ENCODE measurements at places on chromosomes 1 and 21.

DNA sequence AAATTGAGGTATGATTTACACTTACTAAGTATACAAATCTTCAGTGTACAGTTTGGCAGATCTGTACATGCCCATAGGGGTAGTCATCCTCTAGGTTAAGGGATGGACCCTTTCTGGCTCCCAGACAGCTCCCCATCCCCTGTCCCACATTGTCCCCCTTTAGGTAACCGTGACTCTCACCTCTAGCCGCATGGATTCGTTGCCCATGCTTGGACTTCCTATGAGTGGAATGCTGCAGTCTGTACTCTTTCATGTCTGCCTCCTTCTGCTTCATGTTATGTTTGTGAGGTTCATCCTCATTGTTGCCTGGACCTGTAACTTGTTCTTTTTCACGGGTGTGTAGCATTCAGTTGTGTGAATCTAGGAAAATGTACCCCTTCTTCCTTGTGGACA lies 20.3 kb downstream of the SLC37A1 start:
- DNase-seq = no peak

DNA sequence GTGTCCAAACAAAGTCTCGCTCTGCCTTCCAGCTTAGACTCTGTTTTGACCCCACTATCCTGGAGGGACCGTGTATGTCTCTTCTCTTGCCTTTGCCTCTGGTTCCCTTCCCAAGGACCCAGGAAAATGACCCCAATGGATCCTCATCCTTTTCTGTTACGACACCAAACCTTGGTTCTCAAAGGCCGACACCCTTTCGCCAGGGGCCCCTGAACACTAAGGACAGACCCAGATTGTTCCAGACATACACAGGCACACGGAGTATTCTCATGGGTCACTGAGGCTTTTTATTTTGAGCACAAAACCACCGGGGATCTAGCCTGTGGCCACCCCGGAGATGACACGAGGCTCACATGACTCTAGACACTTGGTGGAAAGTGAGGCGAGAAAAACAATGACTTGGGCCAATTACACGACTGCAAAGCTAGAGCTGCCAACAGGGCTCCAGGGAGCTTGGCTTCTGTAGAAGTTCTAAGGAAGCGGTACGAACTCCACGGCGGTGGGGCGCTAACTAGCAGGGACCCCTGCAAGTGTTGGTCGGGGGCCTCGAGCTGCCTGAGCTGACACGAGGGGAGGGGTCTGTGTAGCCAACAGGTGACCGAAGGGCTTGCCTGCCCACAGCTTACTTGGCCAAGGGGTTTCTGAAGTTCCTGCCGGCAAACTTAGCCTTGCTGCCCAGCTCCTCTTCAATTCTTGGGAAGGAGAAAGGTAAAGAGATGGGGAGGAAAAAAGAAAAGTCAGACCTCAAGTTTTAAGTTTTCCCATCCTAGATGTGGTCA lies 17.6 kb downstream of the ENO1 start:
- DNase-seq = no peak

DNA sequence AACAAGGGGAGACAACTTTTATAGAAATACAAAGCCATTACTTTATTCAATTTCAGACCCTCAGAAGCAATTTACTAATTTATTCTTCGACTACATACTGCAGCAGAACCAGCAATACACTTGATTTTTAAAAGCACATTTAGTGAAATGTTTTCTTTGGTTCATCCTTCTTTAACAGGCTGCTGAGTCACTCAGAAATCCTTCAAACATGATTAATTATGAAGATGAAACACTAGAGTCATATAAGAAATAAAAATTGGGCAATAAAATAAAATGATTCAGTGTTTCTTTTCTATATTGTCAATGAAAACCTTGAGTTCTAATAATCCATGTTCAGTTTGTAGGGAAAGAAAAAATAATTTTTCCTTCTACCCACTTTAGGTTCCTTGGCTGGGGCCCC lies 47.0 kb downstream of the CHML start:
- no peak for DNase-seq

DNA sequence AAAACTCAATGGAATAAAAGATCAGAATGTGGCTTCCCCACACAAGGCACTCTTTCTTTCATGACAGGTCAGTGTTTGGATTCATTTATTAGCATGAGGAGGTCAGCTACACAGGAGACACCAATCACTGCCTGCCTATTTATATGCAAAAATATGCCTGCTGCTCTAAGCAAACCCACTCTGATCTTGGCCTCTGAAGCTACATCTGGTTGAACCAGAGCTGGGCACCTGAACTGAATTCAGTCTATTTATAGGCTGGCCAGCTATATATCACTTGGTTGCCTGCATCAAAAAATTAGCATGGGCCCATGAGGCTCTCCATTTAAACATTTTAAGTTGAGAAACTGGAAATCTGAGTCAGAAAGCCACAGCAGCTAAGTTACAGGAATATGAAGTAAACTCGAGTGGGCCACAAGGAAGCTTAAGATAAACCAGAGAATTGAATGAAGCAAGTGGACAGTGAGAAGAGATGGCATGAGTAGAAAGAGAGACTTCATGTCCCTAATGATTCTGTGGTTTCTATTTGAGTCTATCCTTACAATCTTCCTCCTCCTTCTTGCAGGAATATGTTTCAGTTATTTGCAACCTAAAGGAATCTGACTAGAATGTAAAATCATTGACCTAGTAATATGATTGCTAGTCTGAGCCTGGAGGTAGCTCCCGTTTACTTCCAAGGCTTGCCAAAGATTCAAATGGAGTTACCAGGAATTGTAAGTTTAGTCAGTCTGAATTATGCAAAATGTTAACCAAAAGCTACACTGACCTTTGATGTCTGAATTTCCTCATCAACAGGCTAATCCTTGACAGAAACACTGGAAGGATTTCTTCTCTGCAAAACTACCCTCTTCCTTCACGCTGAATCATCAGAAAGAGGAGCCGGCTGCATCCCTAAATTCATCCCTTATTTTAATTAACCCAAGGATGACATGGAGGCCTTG lies 17.7 kb downstream of the DDAH1 start:
- DNase-seq = no peak

- DNase-seq = no peak
These were observed 8.6 kb downstream of the YBEY start for GRCh38 chr21:46294647-46295176.

GRCh38 chr21:37828556-37828955 lies 87.7 kb downstream of the KCNJ6 start:
- no peak for DNase-seq

GRCh38 chr1:101992821-101993575 lies 3.7 kb downstream of the OLFM3 start:
- DNase-seq = no peak

- no peak for DNase-seq
These were observed 21.6 kb upstream of the STUM start for GRCh38 chr1:226526801-226527595.

DNA sequence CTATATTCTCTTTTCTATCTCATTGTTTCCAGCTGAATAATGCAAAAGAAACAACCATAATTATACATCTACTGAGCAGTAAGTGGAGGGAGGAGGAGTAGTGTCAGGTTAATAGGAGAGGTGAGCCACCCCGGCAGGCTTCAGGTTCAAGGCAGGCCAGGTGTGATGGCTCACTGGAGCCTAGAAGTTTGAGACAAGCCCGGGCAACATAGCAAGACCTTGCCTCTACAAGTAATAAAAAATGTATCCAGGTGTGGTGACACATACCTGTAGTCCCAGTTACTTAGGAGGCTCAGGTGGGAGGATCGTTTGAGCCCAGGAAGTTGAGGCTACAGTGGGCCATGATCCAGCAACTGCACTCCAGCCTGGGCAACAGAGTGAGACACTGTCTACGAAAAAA lies 1.9 kb upstream of the DIP2A start:
- no peak for DNase-seq

GRCh38 chr1:208724079-208724478 lies 479.9 kb upstream of the PLXNA2 start:
- no peak for DNase-seq

GRCh38 chr1:20463502-20463901 lies 22.5 kb downstream of the CAMK2N1 start:
- no peak for DNase-seq

DNA sequence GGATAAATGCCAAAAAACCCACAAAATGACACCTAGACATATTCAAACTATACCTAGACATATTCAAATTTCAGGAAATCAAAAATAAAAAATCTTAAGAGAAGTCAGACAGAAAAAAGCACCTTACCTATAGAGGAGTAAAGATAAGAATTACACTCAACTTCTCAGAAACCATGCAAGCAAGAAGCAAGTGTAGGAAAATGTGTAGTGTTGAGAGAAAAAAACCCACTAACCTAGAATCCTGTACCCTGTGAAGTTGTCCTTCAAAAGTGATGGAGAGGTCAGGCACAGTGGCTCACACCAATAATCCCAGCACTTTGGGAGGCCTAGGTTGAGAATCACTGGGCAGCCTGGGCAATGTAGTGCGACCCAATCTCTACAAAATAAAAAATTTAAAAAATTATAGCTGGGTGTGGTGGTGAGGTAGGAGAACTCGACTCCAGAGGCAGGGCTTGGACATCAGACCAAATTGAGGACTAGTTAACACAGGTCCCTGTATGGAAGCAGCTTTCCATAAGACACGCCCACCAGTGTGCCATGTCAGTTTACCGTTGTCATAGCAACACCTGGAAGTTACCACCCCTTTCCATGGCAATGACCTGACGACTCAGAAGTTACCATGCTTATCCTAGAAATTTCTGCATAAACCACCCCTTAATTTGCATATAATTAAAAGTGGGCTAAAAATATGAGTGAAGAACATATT lies 20.7 kb downstream of the PDIK1L start:
- no peak for DNase-seq

GRCh38 chr1:4771721-4772120 lies 117.3 kb downstream of the AJAP1 start:
- DNase-seq = no peak

- no peak for DNase-seq
These were observed 32.2 kb downstream of the TFAP2E start for GRCh38 chr1:35605071-35605866.

- DNase-seq = no peak
These were observed 4.5 kb upstream of the IL10RB start for GRCh38 chr21:33261635-33262034.

GRCh38 chr1:166040202-166040997 lies 126.4 kb downstream of the FAM78B start:
- no peak for DNase-seq

DNA sequence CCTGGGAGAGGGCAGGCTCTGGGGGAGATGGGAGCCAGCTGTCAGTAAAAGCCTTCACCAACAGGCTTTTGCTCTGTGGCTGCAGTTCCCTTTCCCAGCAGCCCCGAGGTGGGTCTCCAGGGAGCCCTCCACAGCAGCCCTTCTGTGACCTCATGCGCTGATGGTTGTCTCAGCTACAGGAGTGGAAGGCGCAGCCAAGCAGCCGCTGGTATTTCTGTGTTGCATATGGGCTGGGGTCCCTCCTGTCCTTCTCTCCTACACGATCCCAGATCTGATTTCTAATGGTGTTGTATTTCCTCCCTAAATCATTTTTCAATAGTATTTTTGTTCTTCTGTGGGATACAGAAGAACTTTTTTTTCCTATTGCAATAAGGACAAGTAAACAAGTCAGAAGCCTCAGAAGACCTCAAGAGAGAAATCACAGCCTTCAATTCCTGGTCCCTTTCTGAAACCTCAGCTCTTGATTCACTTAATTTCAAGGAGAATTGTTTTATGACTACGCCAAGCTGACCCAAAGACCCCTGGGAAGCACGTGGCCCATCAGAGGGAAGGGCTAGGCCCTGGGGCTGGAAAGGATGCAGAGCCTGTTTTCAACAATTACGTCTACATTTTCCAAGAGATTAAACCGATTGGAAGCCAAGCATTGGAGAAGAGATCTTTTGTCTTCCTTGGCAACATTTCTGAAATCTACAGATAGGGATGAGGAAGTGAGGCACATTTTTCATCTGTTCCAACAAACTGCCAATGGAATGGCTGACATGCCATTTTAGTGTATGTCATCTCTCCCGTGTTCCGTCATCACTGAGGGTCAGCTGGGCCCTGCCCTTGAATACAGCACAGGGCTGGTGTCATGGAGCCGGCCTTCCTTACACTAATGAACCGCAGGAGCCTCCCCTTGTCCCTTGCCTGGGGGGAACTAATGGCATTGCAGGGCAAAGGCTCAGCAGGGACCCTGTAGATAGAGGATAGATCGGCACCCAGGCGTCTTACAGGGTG lies 42.0 kb upstream of the SCCPDH start:
- DNase-seq = no peak

- no peak for DNase-seq
These were observed 33.3 kb upstream of the TENT5C start for GRCh38 chr1:117572546-117572945.

- DNase-seq = no peak
These were observed 1159.8 kb upstream of the ADGRL2 start for GRCh38 chr1:80640978-80641377.

DNA sequence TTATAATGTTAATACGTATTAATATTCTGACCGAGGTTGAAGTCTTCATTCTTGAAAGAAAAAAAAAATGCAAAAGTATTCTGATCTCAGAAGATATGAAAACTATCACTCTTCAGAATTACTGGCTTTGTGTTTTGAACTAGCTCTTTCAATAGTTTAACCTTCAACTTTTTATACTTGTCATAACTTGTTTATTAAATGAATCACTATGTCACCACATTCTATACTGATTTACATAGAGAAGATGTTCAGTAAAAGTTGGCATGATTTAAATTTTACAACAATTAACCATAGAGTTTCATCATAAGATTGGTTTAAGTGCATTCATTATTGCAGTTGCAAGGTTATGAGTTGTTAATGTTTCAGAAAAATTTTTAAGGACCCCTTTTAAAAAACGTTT lies 57.3 kb downstream of the HS2ST1 start:
- no peak for DNase-seq

DNA sequence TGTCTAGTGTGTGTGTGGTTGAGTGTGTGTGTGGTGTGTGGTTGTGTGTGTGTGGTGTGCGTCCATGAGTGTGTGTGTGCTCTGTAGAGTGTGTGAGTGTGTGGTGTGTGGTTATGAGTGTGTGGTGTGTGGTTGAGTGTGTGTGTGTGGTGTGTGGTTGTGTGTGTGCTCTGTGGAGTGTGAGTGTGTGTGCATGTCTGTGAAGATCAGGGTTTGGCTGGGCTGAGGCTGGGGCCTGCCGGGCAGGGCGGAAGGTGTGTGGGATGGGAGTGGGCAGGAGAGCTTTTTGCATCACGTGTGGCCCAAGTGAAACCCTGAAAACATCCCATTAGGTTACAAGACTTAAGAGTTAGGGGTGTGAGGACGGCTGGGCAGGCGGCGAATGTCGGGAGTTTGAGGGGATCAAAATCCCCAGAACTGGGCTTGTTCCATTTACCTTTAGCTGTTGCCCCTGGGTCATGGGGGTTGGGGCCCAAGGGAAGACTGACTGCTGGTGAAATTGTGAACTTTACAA lies 2.9 kb upstream of the FCMR start:
- DNase-seq = no peak

GRCh38 chr1:193588311-193589082 lies 402.1 kb upstream of the B3GALT2 start:
- DNase-seq = no peak

Data from sciatic nerve (tissue), 2 donors.